Activated CD4-positive, alpha-beta T cell treated with anti-CD3 and anti-CD28 coated beads for 36 hours (primary cell): ENCODE measurements at places on chromosomes 3 and 15.

GRCh38 chr3:170128259-170128976, 53.1 kb downstream of the PHC3 start:
- peak; percentile 32 for DNase-seq

DNA sequence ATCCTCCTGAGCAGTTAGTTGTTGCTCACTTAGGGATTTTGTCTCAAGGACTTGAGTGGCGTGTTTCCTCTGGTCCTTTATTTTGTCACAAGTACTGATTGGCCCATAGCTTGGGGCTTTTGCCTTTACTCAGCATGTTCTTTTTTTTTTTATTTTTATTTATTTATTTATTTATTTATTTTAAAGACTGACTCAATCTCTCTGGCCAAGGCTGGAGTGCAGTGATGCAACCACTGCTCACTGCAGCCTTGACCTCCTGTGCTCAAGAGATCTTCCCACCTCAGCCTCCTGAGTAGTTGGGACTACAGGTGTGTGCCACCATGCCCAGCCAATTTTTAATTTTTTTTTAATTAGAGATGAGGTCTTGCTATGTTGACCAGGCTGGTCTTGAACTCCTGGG, 223.9 kb upstream of the TPM1 start:
- no peak for DNase-seq

DNA sequence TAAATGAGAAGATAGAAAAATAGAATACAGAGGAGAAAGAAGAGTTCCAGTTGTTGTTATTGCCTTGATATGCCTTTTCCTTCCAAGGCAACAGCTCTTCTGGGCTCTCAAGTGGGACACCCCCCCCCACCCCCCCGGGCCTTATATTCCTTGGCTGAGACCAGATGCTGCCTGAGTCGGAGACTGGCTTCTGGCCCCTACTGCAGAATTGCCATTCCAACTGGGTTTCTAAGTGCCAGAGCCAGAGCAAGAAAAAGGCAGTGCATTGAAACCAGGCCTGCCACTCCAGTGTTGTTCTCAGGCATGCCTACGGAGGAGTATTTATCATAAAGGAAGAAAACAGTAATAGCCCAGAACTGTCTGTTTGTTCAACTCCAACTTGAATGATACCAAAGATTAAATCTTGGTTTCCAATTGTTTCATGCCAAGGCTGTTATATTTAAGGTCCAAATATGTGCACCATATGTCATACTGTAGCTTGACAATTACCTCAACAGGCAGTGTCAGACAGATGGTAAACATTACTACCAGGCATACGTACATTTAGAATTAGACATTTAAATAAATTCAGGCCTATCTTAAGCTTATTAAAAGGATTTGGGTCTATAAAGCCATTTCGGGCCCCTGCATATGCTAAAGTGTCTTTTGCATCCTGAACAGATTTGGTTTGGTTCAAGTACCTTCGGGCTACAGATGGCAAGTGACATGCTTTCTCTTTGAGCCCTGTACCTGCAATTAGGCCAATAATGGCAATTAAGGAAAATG, 209.9 kb upstream of the SEMA6D start:
- no peak for DNase-seq

DNA sequence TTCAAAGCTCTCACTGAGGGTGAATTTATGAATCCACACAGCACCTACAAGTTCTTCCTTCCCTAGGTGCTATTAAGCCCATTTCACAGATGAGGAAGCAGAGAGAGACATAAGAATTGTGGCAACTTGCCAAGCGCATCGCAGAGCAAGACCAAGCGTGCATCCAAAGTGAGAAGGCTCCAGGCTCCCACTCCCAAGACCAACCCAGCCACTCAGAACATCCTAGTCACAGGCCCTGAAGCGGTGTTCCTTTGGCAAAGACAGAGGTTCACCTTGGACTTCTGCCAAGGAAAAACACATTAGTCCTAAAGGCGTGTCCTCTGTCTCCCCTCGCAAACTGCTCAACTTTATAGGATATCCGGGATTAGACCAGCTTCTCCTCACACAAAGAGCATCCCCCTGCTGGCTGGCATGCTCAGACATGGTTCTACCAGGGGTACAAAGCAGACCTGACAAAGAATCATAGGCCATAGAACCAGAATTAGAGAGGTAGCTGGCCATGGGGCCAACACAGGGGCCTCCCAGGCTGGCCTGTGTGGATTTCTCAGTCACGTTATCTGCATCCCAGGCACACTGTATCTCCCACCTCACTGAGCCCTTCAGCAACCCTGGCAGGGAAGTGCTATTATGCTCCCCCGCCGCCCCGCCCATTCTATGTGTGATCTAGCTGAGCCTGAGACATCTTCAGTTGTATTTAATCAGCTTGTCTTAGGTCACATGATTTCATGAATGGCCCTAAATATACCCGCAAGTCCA, 160.2 kb downstream of the FOXP1 start:
- no peak for DNase-seq

DNA sequence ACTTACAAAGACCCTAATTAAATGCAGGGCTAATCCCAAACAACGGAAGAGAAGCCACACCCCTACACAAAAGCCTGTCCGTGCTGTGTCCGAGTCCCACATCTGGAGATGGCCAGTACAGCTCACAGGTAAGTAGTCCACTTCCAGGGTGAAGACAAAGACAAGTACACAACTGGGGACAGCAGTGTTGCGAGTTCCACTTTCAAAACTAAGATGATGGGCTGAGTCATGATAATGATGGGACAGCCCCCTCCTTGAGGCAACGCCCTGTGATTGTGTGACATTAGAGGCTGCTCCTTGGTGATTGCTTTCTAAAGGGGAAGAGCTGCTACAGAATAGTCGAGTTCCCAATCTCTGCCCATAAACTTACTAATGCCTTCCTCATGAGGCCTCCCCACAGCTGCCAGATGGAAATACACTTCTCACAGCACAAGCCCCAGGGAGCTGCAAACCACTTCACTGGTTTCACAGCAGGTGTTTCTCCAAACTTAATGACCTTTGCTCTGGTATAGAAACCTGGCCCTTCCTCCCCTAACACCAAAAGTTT, 27.6 kb downstream of the RFT1 start:
- DNase-seq = peak; percentile 79

DNA sequence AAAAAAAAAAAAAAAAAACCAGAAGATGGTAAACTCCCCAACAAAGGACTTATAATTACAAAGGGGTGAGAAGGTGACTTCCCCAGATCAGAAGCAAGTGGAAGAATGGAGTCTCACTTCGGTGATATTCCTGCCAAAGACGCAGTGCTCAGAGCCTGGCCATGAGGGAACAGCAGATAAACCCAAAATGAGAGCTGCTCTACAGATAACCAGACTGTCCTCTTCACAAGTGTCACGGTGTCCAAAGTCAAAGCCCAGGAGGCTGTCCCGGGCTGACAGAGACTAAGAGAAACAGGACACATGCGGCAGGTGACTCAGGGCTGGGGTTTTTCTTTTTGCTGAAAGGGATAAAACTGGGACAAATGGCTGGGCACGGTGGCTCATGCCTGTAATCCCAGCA, 48.8 kb downstream of the HMCES start:
- DNase-seq = no peak

DNA sequence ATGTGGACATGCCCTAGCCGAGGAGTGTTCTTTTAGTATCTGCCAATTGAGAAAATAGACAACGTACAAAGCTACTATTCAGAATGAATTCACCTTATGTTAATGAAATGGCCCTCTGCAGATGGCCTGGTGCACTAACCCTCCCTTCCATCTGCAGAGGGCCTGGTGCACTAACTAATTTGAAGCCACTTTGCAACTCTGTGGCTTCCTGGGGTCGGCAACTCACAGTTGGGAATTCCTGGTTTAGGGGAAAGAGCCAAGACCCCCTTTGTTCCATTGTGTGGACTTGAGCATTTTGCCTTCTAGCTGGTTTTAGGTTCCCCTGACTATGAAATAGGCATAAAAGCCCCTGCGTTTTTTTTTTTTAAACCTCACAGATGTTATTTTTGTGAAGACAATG, 204.3 kb upstream of the UBE3A start:
- no peak for DNase-seq

DNA sequence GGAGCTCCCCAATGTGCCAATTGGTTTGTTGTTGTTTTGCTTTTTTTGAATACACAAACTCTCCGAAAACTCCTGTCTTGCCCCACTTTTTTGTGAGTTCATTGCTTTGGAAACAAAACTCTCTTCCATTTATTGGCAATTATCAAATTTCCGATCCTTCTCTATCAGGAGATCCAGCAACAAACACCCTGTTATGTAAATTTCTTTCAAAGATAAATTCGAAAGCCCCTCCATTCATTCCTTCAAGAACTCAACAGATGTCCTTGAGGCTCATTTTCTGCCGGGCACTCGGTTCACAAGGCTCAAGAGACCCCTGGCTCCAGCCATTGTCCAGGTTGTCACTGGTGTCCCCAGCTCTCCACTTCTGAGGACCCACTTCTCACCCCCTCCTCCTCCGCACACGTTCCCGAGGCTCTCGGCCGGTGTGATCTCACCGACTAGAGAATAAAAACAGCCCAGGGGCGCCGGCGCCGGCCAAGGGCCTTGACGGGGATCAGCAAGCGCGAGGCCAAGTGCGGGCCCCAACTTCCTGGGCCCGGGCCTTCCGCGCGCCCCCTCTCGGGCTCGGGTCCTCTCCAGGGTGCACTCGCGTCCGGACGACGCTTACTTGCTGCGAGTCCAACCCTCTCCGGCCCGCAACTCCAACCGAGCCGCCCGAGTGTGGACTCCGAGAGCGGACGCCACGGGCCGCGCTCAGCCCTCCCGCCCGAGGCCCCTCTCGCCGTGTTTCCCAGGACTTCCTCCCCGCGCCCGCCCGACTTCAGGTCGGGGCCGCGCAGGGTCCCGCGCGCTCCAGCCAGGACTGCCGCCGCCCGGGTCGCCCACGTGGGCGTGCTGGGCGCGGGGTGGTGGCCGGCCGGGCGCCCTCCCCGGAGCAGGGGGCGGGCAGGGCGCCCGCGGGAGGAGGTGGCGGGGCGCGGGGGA, 533 bp upstream of the SMAD3 start:
- DNase-seq = peak; percentile 55

DNA sequence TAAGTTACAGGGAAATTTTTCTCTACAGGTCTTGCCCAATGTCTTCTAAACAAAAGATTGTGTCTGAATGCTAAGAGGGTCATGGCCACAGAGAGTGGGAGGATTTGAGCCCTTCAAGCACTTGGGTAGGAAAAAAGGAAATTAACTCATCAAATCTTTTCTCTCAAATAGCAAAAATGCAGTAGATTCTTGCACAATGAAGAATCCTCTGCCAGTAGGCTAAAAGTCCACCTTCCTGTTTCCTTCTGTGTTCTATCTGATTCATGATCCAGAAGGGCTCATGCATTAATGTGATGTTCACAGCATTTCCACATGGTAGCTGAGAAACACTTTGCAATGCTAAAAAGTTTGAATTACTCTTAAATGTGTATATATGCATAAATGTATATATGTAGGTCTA, 177.1 kb downstream of the CD47 start:
- no peak for DNase-seq

DNA sequence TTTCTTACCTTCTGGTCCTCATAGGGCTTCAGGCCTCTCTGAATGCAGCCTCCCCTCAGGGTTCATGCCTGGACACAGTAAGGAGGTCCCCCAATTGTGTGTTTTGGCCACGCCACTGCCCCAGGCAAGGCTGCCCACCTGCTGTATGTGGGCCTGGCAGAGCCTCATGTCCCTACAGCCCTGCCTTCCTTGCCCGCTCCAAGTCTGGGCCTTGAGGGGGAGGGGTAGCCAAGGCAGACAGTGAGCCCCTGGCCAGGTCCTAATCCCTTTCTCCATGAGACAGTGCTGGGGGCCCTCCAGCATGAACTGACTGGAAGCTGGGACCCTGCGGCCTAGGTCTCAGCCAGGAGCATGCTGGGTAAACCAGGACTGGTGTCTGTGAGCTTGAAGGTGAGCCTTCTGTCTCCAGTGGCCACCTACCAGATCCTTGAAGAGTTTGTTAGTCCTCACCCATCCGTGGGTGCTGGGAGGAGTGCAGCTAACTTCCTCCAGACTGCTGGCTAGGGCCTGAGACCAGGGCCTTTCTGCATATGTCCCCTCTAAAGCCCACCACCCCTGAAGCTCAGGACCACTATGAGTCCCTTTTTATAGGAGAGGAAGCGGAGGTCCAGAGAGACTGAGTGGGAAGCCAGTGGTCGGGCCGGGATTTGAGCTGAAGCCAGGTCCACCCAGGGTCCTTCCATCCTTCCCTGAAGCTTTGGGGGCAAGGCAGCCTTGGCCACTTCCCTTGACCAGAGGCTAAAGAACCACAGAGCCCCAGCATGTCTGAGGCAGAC, 8.7 kb downstream of the ZBTB47 start:
- DNase-seq = no peak

- DNase-seq = no peak
Measured at GRCh38 chr15:63824570-63824969, 9.2 kb downstream of the HERC1 start.

GRCh38 chr3:138678086-138678485, 69.5 kb downstream of the FAIM start:
- no peak for DNase-seq
